Thyroid gland (tissue), 4 donors: ENCODE measurements at places on chromosomes 6 and 20.

DNA sequence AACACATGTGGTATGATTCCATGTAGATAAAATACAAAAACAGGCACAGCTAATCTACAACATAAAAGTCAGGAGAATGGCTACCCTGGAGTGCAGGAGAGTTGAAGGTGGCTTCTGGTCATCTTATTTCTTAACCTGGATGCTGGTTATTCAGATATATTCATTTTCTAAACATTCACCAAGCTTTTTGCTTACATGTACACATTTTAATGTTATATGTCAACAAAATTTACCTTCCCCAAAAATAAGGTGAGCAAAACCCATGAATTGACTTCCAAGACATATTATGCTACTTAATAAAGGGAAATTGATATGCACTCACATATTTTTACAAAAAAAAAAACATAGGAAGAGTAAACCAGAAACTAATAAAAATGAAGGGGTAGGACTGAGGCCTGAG is 50.6 kb downstream of the B4GALT5 start:
- H3K4me1 ChIP-seq: peaks cover 17% of the 10 kb centered on the region
- no peak overlapping the region for H3K27ac ChIP-seq
- no peaks in the 10 kb centered on the region for H3K27me3 ChIP-seq

DNA sequence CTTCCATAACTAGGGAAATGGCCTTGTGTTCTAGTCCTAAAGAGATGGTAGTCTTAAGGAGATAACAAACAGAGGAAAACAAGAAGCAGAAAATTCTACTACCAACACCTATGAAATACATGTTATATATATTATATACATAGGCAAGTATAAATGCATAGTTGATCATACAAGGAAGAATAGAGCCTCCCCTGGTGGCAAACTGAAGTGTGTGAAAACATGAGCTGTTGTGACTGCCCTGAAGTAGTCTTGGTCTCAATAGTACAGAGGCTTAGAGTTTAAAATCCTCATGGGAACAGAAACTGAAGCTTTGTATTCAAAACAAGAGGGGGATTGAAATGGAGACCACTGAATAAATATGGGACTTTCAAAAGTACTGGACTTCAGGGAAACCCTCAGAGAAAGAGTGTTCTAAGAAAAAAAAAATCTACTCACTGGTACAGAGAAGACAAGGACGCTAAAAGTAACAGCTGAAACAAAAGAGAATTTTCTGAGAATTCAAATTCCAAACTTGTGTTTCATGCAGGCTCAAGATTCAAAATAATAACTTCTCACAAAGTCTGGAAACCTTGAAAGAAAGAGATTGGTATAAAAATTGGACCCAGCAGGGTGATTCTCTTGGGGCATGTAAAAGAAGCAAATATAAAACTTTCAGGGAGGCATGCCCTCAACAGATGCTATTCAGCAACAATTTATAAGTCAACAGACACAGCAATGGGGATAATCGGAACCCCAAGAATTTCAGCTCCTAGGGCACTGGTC is 59.7 kb upstream of the SAMD3 start:
- no peak overlapping the region for H3K27ac ChIP-seq
- no peak overlapping the region for H3K4me3 ChIP-seq
- no peaks in the 10 kb centered on the region for H3K36me3 ChIP-seq
- no peak for DNase-seq
- no peaks in the 10 kb centered on the region for H3K27me3 ChIP-seq

GRCh38 chr6:25953733-25954132 is 8.9 kb upstream of the TRIM38 start:
- H3K27me3 ChIP-seq: no peaks in the 10 kb centered on the region
- H3K4me1 ChIP-seq: no peaks in the 10 kb centered on the region
- no peak overlapping the region for H3K27ac ChIP-seq
- no peaks in the 10 kb centered on the region for H3K36me3 ChIP-seq

GRCh38 chr6:157533048-157533871 is 152.3 kb downstream of the ZDHHC14 start:
- H3K4me3 ChIP-seq: no peak overlapping the region
- no peak for DNase-seq
- no peaks in the 10 kb centered on the region for H3K36me3 ChIP-seq
- no peaks in the 10 kb centered on the region for H3K4me1 ChIP-seq
- H3K27me3 ChIP-seq: no peaks in the 10 kb centered on the region

GRCh38 chr6:125529061-125529460 is 220.4 kb upstream of the HEY2 start:
- H3K36me3 ChIP-seq: no peaks in the 10 kb centered on the region
- no peaks in the 10 kb centered on the region for H3K27me3 ChIP-seq

DNA sequence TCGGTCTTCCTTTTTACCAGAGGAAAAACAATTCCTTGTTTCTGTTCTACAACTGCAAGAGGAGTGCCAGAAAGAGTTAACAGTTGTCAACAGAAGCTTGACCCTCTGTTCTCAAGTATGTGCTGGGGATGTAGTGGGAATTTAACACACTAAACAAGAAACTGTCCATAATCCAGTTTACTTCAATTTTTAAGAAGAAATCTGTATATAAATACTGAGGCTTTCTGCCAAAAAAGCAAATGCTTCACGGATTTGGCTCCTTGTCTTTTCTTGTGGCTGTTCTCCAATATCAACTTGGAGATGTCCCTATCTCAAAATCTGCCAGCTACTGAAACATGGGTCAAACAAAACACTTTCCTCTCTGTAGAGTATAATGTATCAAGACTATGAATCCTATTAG is 26.8 kb downstream of the REV3L start:
- H3K27me3 ChIP-seq: no peaks in the 10 kb centered on the region
- H3K36me3 ChIP-seq: no peaks in the 10 kb centered on the region
- DNase-seq: no peak
- H3K27ac ChIP-seq: no peak overlapping the region

DNA sequence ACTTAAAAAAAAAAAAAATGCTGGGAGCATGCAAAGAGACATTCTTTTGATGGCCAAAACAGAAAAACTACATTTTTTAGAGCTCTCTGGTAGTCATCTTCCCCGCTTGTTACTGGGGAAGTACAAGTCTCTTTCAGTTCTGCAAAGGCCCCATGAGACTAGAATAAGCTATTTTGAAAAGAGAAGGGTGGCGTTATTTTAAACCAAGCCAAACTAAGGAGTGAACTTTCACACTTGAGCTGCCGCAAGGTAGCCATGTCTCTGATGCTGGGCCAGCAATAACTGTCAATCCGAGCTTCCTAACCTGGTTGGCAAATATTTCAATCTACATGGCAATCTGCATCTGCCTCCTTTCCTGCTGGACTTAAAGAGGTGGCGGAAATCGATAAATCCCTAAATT is 96.7 kb downstream of the L3MBTL3 start:
- no peak for DNase-seq
- no peaks in the 10 kb centered on the region for H3K36me3 ChIP-seq
- H3K4me1 ChIP-seq: no peaks in the 10 kb centered on the region
- H3K27ac ChIP-seq: no peak overlapping the region
- H3K27me3 ChIP-seq: no peaks in the 10 kb centered on the region
- no peak overlapping the region for H3K4me3 ChIP-seq

GRCh38 chr20:32326504-32326845 is 31.7 kb upstream of the ASXL1 start:
- no peak overlapping the region for H3K4me3 ChIP-seq
- no peaks in the 10 kb centered on the region for H3K4me1 ChIP-seq

DNA sequence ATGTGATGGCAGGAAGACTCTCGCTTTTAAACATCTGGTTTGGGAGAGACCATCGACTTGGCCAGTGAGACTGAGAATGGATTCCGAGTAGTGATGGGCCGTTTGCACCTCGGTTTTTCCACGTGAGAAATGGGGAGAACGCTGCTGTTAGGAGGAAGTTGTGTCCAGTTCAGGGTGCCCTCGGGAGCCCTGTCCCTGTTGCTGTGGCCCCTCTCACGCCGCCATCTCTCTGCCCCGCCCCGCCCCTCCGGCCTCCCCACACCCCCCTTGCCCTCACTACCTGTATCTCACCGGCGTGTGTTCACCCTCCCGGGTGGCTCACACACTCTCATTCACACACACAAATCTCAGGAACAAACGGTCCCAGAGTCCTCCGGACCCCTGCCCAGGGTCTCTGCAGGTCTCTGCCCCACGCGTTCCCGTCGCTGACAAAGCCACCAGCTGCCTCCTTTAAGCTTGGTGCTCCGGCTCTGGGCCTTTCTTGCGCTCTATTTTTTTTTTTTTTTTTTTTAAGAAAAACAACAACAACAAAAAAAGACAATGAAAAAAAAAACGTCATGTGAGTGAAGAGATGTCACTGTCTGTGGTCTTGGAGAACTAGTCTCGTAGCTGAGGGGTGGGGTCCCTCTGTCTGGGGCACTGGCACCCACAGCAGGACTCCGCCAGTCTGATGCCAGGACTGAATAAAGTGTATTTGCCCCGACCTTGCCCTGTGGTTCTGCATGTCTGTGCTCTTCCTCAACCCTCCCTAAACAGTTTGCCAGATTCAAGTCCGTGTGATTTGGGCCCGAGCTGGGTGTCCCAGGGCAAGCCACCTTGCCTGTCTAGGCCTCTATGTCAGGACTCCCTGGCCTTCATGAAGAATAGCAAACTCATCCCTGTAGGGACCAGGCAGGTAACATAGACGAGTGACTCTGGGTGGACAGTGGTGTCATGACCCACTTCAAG is 2.9 kb downstream of the SOX12 start:
- no peaks in the 10 kb centered on the region for H3K36me3 ChIP-seq
- H3K4me1 ChIP-seq: peaks cover 14% of the 10 kb centered on the region
- H3K27me3 ChIP-seq: no peaks in the 10 kb centered on the region
- H3K27ac ChIP-seq: peak overlapping the region; percentile 91
- peak overlapping the region; percentile 75 for H3K4me3 ChIP-seq

DNA sequence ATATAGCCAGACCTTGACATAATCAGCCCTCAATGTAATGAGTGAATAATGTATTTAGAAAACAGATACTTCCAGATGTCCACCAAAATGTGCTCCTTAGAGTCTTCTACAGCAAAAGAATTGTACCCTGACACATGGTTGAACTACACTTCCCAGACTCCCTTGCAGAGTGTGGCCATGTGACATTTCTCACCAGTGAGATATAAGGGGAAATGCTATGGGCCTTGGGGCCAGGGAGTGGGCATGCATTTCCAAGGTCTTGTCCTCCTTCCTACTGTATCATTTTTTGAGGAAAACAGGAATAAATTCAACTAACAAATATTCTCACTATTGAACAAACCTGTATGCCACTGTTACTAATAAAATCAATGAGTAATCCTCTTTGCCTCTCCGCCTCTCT is 211.4 kb upstream of the SMLR1 start:
- no peak overlapping the region for H3K4me3 ChIP-seq
- no peaks in the 10 kb centered on the region for H3K36me3 ChIP-seq
- H3K27ac ChIP-seq: no peak overlapping the region
- no peaks in the 10 kb centered on the region for H3K4me1 ChIP-seq
- DNase-seq: no peak

DNA sequence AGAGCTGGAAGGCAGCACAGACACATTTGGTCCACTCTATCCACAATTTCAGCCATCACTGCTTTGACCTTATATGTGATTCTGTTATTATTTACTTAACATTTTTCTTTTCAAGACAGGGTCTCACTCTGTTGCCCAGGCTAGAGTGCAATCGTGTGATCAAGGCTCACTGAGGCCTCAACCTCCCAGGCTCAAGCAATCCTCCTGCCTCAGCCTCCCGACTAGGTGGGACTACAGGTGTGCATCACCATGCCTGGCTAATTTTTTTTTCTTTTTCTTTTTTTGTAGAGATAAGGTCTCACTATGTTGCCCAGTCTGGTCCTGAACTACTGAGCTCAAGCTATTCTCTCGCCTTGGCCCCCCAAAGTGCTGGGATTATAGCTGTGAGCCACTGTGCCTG is 40.3 kb downstream of the BCL2L1 start:
- peaks cover 79% of the 10 kb centered on the region for H3K4me1 ChIP-seq
- no peak overlapping the region for H3K27ac ChIP-seq
- H3K27me3 ChIP-seq: no peaks in the 10 kb centered on the region
- no peak for DNase-seq
- no peak overlapping the region for H3K4me3 ChIP-seq
- no peaks in the 10 kb centered on the region for H3K36me3 ChIP-seq

DNA sequence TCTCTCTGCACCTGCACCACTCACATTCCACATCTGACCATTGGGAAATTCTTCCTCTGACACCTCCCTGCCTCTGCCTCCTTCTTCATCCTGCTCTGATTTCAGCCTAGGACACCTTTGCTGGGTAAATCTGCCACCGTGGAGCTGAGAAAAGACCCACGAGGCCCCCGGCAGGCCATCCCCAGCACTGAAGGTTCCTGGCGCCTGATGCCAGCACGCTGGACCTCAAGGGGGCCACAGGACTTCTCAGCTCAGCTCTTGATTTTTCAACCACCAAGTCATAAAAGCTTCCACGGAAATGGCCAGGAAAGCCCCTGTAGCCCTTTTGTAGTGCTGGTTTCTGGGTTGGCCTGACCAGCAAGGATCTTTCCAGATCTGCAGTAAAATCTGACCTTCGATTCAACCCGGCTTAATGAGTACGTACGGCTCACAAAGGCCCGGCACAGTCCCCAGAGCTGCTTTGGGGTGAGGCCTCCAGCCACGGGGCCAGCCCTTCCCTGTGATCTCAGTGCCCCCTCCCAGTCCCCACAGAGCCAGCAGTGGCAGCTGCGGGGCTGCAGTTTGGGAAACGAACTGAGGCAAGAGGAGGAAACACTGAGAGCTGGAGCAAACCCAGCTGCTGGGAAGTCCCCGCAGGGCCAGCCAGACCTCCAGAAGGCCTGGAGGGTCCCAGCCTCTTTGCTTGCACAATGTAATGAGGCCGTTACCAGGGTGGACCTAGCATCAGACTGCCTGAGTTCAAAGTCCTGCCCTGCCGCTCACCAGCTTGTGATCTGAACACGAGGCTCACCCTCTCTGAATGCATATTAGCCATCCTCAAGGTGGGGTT is 157.5 kb downstream of the BMP7 start:
- H3K27me3 ChIP-seq: no peaks in the 10 kb centered on the region
- H3K4me1 ChIP-seq: peaks cover 3% of the 10 kb centered on the region
- H3K27ac ChIP-seq: no peak overlapping the region
- no peak overlapping the region for H3K4me3 ChIP-seq

GRCh38 chr20:17699931-17700351 is at the start of gene BANF2:
Gene BANF2, plus strand, starts transcription at chr20:17699966. Its CDS starts 25,060 bp downstream, at chr20:17725026.
- peaks cover 18% of the 10 kb centered on the region for H3K4me1 ChIP-seq
- H3K36me3 ChIP-seq: no peaks in the 10 kb centered on the region
- no peaks in the 10 kb centered on the region for H3K27me3 ChIP-seq
- no peak within 1 kb of the TSS for H3K4me3 ChIP-seq
- no peak for DNase-seq
- no peak within 1 kb of the TSS for H3K27ac ChIP-seq

DNA sequence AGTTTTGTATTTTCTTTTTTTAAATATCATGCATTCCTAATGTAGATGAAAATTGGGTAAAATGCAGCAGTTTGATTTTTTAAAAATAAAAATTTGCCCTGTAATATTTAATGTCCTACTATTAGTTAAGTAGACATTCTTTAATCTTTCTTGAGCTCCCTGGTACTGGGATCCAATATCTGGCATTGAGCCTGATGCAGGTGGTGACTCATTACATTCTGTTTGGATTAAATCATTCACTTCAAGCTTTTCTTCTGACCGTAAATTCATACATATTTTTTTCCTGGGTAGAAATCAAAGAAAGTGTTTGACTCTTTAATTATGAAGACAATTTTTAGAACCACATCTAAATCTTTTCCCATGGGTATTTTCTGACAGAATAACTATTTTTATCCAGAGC is 768.8 kb upstream of the SLC35B3 start:
- H3K27me3 ChIP-seq: no peaks in the 10 kb centered on the region
- H3K4me1 ChIP-seq: no peaks in the 10 kb centered on the region
- no peak overlapping the region for H3K4me3 ChIP-seq
- no peak for DNase-seq
- no peak overlapping the region for H3K27ac ChIP-seq
- no peaks in the 10 kb centered on the region for H3K36me3 ChIP-seq
